Cerebellar nuclear complex (tissue), 1 donor: ENCODE measurements at places on chromosomes 3 and 15.
A peak's percentile ranks its signal among the peaks of the same experiment; 100 is the strongest.

DNA sequence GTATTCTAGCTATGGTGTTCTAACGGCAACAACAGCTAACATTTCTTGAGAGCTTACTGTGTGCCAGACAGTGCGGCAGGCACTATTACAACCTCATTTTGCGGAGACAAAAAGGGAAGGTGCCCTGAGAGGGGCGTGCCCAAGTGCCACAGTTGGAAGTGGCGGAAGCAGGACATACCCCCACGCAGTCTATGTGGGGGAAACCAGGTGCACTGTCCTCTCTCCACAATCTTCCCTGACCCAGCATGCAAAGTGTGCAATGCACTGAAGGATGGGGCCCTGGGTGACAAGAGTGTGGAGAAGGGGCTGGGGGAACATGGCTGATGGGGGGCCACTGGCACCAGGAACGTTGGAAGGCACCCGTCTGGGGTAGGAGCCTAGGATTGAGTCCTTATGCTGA, 8.6 kb downstream of the ANP32A start:
- DNase-seq, result no peak

- DNase-seq, result no peak
Observed at GRCh38 chr3:195905970-195906864, 2.1 kb downstream of the TNK2 start.

DNA sequence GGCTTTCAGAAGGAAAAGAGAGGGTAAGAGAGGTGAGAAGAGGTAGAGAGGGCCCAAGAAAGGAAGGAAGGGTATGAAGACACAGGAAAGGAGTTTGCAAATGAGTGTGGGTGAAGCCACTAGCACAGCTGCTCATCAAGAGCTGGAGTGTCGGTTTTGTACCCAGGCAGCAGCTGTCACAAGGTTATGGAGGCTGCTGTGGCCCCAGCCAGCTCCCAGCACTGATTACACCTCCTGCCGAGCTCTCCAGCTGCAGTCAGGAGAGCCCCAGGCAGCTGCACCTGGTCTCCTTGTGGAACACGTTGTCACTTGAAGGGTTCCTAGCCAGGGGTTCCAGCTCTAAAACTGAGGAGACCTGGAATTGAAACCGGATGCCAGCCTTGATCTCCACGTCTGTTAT, 60.4 kb upstream of the CHD2 start:
- DNase-seq, result no peak

DNA sequence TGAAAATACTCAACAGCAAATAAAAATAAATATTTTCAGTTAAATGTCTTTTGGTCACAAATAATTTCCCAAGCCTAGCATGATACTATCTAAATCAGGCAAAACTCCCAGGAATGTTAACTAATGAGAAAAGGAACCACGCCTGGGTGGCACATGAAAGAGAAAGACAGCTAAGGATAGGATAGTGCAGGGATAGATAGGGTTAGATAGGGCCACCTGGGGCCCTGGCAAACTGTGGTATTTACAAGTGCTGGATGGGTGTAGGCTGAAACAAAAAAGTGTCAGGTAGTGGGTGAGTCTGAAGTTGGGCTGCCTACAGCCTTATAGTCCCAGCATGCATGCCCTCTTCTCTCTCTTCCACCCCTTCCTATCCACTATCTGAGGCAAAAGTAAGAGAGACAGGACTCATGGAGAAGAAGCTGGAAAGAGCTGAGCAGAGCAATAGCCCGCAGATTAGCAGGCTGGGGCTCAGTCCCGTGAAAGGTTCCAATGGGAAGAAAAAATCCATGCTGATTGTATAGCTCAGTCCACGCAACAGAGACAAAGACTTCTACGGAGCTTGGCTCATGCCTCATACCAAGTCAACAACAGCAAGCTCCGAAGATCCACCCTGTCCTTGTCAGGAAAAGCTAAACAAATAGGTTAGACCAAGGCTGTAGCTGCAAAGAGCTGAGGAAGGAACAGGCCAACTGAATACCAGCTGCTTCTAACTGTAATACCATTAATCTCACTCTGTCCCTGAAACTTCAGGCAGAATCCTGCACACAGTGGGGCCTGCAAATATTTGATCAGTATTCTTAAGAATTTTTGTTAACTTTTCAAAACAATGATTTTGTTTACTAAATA, 342.1 kb upstream of the ATP11B start:
- no peak for DNase-seq

DNA sequence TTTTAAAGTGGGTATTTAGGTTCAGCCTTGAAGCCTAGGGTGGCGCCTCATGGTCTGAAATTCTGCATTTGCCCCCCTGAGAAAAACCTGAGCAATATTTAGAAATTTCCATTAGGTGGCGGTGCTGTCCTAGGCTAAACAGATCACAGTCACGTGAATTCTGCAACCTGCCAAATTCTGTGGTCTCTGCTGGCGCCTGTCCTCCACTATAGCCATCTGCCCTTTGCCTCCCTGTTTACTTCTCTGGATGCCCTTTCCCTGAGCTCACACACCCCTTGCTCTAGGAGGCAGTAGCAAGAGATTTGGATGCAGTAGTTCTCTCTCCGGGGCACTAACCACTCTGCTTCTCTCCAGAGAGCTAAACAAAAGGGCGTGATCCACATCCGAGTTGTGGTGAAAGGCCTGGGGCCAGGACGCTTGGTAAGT, 9.1 kb downstream of the MRPS11 start:
- peak; percentile 53 for DNase-seq

DNA sequence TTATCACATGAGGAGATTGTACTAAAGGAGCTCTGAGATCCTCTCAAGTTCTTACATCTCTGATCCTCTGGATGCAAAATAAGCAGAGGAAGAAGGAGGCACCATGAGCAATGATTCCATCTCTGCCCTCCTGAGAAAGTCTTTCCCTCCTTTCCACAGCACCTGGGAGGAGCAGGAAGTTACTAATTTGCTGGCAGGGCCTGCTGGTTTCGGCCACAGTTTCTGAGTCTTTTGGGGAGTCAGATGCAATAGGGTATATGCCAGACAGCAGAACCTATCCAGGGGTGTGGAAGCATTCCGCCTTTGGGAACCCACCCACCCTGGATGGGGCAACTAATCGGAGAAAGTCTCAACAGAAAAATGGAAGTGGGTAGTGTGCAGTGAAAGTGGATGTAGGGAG, 38.5 kb upstream of the SPTSSB start:
- no peak for DNase-seq

DNA sequence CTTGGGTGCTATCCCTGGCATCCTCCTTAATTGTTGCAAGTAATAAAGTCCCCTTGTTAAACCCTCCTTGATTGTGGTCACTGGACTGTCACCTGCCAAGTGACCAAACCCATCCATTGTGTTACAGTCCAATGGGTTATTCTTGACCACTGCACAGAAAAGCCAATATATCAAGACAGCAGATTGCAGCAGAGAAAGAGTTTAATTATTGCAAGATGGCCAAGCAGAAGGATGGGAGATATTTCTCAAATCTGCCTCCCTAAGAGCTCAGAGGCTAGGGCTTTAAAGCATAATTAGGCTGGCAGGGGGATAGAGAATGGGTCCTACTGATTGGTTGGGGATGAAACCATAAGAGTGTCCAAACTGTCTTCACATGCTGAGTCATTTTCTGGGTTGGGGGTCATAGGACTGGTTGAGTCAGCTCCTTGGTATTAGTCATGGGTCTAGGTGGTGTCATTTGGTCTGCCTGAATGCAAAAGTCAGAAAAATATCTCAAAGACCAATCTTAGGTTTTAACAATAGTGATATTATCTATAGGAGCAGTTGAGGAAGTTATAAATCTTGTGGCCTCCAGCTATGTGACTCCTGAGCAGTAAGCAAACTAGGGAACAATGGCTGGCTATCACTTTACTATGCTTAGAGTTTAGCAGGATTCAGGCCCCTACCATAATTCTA, 19.1 kb upstream of the XYLB start:
- DNase-seq, result no peak

DNA sequence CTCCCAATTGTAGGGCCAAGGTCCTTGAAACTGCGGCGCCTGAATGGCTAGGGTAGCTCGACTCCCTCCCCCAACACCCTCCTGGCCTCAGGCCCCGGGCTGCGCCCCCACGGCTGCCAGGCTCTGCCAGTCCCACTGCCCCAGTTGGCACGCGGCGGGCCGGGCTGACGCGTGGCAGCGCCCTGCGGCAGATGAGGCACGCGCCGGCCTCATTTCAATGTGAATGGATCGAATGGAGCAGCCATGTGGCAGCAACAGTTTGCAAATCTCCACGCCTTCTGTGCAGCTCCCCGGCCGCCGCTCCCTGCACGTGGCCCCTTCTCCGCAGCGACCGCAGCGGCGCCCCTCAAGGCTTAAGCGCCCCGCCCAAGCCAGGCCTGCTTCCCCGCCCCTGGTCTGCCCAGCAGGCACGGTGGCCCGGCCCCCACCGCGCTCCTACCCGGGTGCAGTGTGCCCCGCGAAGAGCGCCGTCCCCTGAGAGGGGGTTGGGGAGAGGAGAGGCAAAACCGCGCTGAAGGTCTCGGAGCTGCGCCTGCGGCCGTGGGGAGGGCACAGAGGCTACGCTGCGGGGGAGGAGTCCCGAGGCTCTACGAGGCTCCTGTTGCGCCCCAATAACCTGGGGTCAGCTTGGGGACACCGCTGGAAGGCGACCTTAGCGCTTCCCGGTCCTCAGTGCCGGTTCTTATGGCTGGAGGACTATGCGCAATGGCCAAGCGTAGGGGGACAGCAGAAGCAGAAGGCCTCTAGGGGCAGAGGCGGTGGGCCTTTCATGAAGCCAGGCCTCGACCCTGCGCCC, 3.1 kb upstream of the DLL4 start:
- no peak for DNase-seq

GRCh38 chr3:10468613-10469354, 36.6 kb downstream of the ATP2B2 start:
- DNase-seq, result peak; percentile 60

DNA sequence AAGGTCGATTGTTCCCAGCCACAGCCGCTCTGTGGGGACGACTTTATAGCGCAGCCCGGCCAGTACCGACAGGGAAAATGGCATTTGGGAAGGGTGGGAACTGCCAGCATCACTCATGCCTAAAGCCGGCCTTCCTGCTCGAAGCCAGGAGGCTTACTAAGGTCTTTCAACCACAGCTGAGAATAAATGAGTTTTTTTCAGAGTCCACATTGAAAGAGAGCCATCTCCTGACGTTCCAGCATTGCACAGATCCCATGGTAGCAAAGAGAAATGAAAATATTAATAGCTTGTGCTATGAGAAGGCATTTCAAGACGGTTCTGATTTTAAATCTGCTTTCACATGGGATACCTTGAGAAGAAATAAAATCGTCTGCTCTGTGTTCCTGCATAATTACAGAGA, 230.2 kb upstream of the IGF1R start:
- DNase-seq, result no peak

DNA sequence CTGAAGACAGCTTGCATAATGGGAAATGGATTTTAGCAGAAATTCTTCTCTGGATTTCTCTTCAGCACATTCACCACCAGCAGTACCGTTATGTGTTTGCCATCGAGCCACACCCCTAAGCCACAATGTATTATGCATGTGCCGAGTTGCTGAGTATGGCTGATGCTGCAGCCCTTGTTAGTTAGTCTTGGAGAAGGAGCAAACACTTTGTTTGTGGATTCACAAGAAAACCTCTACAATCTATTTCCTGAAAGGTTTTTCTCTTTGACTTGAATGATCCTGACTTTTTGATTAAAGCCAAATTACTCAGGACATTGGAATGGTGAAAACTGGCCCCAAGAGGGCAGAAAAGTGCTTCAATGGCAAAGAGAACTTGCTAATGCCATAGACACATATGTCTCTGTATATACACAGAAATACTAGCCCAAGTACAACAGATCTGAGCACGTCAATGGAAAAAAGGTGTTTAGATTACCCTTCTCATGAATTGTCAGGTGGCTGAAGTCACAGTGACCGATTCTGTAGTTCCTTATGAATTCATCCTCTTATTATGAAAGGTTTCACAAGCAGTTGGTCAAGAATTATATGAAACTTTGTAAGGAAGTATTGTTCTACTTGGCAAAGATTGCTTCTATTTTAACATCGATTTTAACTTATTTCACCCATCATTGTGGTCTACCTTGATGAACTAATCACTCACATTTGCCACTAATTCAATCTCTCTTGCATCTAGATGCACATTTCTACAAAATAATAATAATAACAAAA, 103.0 kb downstream of the P3H2 start:
- no peak for DNase-seq

GRCh38 chr15:95302206-95302605, 1028.3 kb upstream of the NR2F2 start:
- no peak for DNase-seq

DNA sequence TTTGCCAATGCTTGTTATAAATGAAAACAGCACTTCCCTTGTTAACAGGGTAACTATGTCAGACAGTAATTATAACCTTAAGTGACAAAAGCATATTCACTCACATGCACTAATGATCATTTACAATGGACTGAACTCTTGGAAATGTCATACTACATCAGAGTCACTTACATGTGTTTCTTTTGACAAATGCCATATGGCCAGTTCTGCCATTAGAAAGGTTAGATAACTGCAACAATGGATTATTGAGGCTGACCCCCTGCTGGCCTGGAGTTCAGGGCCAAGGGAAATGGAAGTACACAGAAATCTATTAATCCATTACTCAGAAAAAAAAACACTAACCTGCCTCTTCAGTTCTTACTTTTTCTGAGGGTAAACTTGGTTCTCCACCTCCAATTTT, 313.4 kb downstream of the CNTN3 start:
- no peak for DNase-seq

- no peak for DNase-seq
Observed at GRCh38 chr3:183087184-183087583, 12.1 kb downstream of the MCCC1 start.

DNA sequence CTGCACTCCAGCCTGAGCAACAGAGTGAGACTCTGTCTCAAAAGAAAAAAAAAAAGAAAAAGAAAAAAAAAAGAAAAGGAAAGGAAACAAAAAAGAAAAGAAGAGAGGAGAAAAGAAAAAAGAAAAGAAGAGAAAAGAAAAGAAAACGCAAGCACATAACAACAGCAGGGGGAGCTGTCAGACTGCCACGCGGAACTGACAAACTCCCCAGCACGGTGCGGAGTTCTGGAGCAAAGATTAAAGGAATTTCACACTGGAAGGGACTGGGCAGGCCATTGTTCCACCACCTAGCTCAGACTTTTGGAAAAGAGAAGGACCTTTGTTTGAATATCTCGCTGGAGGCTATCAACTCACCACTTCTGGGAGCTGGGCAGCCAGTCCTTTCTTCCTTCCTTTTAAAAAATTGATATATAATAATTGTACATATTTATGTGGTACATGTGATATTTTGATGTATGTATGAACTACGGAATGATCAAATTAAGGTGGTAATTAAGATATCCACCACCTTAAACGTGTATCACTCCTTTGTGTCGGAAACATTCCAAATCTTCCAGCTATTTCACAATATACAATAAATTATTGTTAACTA, 40.5 kb downstream of the DPPA2 start:
- DNase-seq, result no peak

GRCh38 chr3:140270329-140270728, 335.3 kb downstream of the CLSTN2 start:
- no peak for DNase-seq

GRCh38 chr3:50550079-50550736, 17.3 kb downstream of the C3orf18 start:
- no peak for DNase-seq

DNA sequence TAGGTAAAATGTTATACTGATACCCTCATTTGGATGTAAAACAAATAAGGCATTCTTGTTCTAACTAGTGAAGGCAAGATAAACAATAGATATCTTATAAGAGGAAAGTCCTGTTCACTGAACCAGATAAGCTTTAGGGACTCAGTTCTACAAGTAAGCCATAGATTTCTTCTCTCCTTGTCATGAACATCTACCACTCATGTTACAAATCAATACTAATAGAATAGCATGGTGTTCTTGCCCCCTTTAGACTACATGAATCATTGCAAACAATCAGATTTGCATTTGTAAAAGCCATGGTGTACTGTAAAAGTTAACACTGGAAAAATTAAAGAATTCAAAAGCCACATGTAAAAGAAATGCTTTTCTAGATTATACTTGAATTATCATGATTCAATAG, 500.1 kb downstream of the NLGN1 start:
- no peak for DNase-seq
